H4 (cell line): ENCODE measurements at places on chromosomes 13 and 19. TPM values are rescaled to one million over a fixed set of nuclear protein-coding genes. Genes with fewer than 3 reads are reported as not detected.

AP1M1 gene
- 88.8 and 95.9 TPM in 2 replicates for total RNA-seq

DNA sequence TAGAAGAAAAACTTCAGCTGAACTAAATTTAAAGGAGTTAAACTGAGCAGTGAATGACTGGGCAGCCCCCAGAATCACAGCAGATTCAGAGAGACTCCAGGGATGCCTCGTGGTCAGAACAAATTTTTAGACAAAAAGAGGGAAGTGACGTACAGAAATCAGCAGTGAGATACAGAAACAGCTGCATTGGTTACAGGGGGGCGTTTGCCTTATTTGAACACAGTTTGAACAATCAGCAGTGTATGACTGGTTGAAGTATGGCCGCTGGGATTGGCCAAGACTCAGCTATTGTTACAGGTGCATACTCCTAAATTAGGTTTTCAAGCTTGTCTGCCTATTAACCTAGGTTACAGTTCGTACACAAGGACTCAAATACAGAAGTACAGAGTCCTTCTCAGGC is 2.2 kb upstream of the SPRYD7 start:
- DNase-seq: no peak

DNA sequence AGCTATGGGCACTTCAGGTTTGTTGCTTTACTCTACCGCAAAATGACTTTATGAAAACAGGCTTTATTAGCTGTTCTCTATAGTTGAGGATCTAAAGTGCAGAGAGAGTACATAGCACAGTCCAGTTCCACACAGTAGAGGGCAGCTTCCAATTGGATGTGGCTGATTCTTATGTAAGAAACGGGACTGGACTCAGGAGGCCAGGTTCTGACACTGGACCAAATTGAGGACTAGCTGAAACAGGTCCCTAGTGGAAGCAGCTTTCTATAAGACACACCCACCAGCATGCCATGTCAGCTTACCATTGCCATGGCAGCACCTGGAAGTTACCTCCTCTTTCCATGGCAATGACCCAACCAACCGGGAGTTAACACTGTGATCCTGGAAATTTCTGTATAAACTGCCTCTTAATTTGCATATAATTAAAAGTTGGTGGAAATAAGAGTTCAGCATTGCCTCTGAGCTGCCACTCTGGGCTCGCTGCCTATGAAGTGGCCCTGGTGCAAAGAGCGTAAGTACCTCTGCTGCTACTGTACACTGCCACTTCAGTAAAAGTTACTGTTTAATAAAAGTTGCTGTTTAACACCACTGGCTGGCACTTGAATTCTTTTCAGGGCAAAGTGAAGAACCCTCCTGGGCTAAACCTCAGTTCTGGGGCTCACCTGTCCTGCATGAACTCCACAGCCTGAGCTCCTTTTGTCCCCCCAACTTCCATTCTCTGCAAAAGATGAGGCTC is 211.9 kb upstream of the SLC10A2 start:
- DNase-seq: no peak

RETN gene
- not detected in 2 replicates for total RNA-seq

DNA sequence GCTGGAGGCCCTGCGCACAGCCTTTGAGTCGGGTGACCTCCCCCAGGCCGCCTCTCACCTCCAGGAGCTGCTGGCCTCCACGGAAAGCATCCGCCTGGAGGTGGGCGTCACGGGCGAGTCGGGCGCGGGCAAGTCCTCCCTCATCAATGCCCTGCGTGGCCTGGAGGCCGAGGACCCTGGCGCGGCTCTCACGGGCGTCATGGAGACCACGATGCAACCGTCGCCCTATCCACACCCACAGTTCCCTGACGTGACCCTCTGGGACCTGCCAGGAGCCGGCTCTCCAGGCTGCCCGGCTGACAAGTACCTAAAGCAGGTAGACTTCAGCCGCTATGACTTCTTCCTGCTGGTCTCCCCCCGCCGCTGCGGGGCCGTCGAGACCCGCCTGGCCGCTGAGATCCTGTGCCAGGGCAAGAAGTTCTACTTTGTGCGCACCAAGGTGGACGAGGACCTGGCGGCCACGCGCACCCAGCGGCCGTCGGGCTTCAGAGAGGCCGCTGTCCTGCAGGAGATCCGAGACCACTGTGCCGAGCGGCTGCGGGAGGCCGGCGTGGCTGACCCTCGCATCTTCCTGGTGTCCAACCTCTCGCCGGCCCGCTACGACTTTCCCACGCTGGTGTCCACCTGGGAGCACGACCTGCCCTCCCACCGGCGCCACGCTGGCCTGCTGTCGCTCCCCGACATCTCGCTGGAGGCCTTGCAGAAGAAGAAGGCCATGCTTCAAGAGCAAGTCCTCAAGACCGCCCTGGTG is 2.9 kb downstream of the IRGC start:
- DNase-seq: no peak

DNA sequence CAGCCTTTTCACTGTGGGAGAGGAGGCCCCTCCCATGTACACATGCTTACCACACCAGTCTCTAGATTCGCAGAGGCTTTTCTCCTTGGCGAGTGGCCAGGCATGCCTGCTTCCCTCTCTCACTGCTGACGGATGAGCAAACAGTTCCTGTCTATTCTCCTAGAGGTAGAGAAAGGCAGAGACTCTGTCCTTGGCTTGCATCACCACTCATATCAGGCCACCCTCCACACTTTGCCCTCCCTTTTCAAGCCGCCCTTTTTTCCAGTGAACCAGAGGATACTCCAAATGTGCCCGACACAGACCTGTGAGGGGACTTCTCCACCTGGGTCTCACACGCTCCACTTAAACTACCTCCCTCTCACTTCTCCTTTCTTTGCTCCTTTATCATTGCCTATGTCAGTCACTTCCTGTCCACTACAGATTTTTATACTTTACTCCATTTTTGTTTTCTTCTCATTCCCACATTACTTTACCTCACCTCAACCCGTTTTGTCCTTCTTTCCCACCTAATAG is 284.6 kb downstream of the DNAJC15 start:
- DNase-seq: peak; percentile 54

DNA sequence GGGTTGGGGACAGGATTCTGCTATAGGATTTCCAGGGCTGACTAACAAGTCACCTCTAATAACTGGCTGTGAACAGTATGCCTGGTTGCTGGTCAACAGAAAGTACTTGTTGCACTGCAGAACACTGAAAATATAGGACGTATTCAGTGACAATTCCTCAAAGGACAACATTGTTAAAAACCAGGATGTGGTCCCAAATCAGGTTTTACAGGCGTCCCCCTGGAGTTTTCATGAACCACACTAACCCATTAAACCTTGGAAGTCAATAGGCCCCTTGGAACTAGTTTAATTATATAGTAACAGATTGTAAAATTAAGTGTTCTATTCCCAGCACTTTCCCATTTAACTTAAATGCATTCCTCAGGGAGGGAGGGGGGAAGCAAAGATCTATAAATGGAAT is 495.4 kb downstream of the TBC1D4 start:
- no peak for DNase-seq

GSX1 gene
- not detected in 2 replicates for total RNA-seq

PPP1R15A gene
- total RNA-seq: 15.8 and 16.1 TPM in 2 replicates

ZNF763 gene
- total RNA-seq: 0.02 TPM in 1 of 2 replicates, not detected in the other

- no peak for DNase-seq
These were observed 22.8 kb upstream of the ZBTB7A start for GRCh38 chr19:4089400-4089908.

DNA sequence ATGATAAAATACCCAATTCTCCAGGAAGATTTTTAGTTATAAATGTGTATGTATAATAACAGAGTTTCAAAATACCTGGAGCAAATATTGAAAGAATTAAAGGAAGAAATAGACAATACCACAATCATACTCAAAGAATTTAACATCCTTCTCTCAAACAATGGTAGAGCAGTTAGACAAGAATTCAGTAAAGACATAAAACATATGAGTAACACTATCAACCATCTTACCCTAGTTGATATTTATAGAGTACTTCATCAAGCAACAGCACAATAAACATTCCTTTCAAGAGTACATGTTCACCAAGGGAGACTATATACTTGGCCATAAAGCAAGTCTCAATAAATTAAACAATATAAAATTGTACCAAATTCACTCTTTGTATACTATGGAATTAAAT is 108.4 kb downstream of the DLEU7 start:
- DNase-seq: no peak

- no peak for DNase-seq
These were observed 240.0 kb upstream of the SGCG start for GRCh38 chr13:22940736-22941135.

DNA sequence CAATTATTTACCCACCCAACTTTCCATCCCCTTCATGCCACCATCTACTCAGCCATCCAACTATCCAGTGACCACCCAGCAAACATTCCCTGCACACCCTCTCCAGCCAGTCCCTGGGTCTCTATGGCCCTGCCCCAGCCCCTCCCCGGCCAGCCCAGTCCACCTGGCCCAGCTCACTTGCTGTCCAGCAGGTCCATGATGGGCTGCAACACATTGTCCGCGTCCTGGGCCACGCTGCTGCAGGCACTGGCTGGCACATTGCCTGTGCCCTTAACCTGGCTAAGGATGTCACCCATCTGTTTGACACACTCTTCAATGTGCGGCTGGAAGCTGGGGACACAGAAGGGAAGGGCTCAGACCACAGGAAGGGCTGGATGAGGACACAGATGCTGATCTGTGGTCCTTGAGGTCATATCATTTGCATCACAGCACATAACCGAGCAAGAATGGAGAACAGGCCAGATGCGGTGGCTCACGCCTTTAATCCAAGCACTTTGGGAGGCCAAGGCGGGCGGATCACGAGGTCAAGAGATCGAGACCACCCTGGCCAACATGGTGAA is 61.6 kb downstream of the UNC13A start:
- no peak for DNase-seq

PSG5 gene
- 2.6 and 4.7 TPM in 2 replicates for total RNA-seq

DNA sequence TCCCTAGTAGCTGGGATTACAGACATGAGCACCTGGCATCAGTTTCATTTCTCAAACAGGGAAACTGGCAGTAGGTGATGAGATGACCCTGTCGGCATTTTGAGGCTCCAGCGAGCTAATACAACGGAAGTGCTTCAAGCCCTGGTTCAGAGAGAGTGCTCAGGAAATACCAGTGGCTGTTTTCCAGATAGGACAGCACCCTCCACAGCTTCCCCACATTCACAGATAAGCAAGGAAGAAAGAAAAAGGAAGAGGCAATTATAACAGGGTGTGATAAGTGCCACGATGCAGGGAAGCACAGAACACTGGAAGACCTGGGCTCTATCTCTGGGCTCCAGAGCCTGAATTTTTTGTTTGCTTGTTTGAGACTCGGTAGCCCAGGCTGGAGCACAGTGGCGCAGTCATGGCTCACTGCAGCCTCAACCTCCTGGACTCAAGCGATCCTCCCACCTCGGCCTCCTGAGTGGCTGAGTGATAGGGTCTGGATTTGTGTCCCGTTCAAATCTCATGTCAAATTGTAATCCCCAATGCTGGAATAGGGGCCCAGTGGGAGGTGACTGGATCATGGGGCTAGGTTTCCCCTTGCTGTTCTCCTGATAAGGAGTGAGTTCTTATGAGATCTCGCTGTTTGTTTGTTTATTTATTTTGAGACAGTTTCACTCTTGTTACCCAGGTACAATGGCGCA is 43.5 kb downstream of the PIN1 start:
- DNase-seq: no peak

- no peak for DNase-seq
These were observed 295.3 kb downstream of the MZT1 start for GRCh38 chr13:72431981-72432682.

- DNase-seq: no peak
These were observed 147.2 kb upstream of the KLHL1 start for GRCh38 chr13:70255406-70255991.

- no peak for DNase-seq
These were observed 2.5 kb upstream of the CACNG8 start for GRCh38 chr19:53960187-53960586.
